ENCODE measurements at places on chromosomes 2 and 18. TPM values are rescaled to one million over a fixed set of nuclear protein-coding genes. Genes with fewer than 3 reads are reported as not detected.

- H3K27me3 ChIP-seq = no peaks in the 10 kb centered on the region
- no peaks in the 10 kb centered on the region for H3K4me1 ChIP-seq
- DNase-seq = no peak
- H3K36me3 ChIP-seq = no peaks in the 10 kb centered on the region
- H3K27ac ChIP-seq = no peak overlapping the region
- no peak overlapping the region for H3K4me3 ChIP-seq
Observed at GRCh38 chr2:169082995-169083394, 13.6 kb downstream of the DHRS9 start.

DNA sequence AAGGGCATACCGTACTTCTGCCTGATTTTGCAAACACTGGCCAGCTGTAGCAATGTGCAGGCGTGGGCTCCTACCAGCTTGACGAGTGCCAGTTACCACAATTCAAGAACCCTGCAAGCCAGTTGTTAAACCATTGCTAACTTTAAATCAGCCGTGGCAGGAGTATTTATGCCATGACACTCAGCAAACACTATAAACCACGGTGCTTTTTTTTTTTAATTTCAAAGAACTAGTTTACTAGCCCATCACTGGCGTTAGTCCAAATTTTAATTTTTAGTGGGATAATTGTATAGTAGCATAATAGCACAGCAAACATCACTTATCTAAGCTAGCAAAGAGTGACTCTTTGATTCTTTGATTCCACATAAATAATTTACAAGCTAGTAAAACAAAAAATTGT, 111.1 kb downstream of the COL4A4 start:
- no peaks in the 10 kb centered on the region for H3K36me3 ChIP-seq
- H3K4me3 ChIP-seq = no peak overlapping the region
- H3K27ac ChIP-seq = no peak overlapping the region

Gene GCC2
- 79.4 TPM for total RNA-seq

Gene OSR1
- 10.3 TPM for total RNA-seq

DNA sequence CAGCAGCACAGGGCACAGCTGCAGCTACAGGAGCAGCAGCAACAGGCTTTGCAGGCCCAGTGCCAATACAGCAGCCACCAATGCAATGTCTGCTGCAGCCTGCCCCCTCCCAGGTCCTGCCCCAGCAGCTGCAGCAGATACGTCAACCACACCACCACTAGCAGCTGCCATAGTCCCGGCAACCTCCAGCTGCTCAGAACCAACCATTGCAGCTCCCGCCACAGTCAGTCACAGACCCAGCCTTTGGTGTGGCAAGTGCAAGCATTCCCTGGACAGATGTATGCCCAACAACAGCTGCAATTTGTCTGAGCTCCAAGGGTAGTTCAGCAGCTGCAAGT, 53.3 kb upstream of the TUBA3E start:
- DNase-seq = no peak
- no peaks in the 10 kb centered on the region for H3K4me1 ChIP-seq
- no peaks in the 10 kb centered on the region for H3K36me3 ChIP-seq
- no peak overlapping the region for H3K4me3 ChIP-seq
- no peak overlapping the region for H3K27ac ChIP-seq

DNA sequence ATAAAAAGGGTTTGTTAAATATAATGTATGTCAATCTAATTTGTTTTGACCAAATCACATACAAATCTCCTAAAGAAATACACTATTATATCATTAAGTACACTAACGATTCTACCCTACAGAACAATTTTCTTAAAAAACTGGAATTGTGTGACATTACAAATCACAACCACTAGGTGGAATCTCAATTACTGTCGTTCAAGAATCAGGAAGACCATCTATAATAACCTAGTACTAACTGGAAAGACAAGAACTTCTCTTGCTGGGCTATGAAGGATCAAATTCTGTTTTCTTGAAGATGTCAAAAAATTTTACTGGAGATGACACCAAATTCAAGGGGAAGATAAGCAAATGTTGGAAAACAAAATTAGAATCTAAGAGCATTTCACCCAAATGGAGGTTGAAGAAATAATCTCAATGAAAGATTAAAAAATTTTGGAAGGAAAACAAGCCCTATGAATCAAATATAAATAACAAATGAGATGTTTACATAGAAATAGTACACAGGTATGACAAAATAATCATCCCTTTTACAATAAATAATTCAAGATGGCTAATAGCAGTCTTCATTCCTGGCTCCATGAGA, 110.9 kb downstream of the STK39 start:
- no peaks in the 10 kb centered on the region for H3K27me3 ChIP-seq
- no peak for DNase-seq
- H3K4me3 ChIP-seq = no peak overlapping the region
- H3K27ac ChIP-seq = no peak overlapping the region
- H3K36me3 ChIP-seq = peaks cover 9% of the 10 kb centered on the region

DNA sequence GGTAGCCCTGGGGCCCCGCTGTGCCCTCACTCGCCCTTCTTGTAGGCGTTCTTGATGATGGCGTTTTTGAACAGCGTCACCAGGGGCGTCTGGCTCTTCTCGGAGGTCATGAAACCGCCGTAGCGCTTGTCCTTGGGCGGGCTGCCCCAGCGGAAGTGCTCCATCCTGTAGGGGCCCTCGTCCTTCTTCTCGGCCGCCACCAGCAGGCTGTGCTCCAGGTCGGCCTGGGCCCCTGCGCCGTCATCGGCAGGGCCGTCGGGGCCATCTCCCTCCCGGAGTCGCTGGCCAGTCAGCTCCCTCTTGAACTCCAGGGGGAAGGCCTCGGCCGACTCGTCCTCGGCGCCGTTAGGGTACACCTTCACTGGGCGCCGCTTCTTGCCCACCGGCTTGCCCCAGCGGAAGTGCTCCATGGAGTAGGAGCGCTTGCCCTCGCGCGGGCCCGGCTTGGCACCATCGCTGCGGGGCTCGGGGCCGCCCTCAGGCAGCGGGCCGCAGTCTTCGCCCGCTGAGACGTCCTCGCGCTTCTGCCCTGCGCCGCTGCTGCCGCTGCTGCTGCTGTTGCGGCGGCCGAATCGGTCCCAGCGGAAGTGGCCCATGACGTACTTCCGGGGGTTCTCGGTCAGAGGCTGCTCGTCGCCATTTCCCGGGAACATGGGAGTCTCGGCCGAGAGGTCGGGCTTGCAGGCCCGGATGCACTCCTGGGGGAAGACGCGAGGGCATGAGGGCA, 7.2 kb downstream of the POMC start:
- DNase-seq = no peak
- peaks cover 4% of the 10 kb centered on the region for H3K4me1 ChIP-seq
- H3K36me3 ChIP-seq = no peaks in the 10 kb centered on the region
- no peak overlapping the region for H3K27ac ChIP-seq
- peaks cover 28% of the 10 kb centered on the region for H3K27me3 ChIP-seq

- H3K4me3 ChIP-seq = no peak overlapping the region
- no peaks in the 10 kb centered on the region for H3K4me1 ChIP-seq
- no peak for DNase-seq
- no peaks in the 10 kb centered on the region for H3K36me3 ChIP-seq
Observed at GRCh38 chr2:113769555-113769954, 13.1 kb upstream of the SLC35F5 start.

Gene ALK
- not detected for total RNA-seq

DNA sequence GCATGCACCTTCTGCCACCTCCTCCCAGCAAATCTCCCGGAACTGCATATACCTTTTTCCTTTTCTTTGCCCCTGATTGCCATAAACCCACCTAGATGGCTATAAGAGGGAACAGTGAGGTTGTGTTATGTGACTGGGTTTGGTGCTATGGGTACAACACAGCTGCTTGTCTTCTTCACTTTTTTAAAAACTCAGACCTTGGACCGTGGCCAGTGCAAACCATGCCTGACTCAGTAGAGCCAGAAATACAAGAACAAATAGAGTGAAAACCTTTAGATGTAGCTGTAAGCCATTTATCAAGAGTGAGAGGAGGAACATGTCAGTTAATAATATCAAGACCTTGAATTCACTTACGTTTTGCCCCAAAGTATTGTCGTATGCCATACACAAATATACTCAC, 267.4 kb upstream of the CHAC2 start:
- H3K27ac ChIP-seq = no peak overlapping the region
- H3K36me3 ChIP-seq = no peaks in the 10 kb centered on the region
- no peak for DNase-seq
- H3K27me3 ChIP-seq = no peaks in the 10 kb centered on the region

Gene REEP1
- total RNA-seq = 14.2 TPM

Gene OXER1
- 4.3 TPM for total RNA-seq

GRCh38 chr2:174826051-174826450, 61.8 kb upstream of the CHRNA1 start:
- peaks cover 18% of the 10 kb centered on the region for H3K36me3 ChIP-seq
- peaks cover 22% of the 10 kb centered on the region for H3K4me1 ChIP-seq
- H3K27me3 ChIP-seq = no peaks in the 10 kb centered on the region
